ENCODE measurements at places on chromosomes 7 and 10.

DNA sequence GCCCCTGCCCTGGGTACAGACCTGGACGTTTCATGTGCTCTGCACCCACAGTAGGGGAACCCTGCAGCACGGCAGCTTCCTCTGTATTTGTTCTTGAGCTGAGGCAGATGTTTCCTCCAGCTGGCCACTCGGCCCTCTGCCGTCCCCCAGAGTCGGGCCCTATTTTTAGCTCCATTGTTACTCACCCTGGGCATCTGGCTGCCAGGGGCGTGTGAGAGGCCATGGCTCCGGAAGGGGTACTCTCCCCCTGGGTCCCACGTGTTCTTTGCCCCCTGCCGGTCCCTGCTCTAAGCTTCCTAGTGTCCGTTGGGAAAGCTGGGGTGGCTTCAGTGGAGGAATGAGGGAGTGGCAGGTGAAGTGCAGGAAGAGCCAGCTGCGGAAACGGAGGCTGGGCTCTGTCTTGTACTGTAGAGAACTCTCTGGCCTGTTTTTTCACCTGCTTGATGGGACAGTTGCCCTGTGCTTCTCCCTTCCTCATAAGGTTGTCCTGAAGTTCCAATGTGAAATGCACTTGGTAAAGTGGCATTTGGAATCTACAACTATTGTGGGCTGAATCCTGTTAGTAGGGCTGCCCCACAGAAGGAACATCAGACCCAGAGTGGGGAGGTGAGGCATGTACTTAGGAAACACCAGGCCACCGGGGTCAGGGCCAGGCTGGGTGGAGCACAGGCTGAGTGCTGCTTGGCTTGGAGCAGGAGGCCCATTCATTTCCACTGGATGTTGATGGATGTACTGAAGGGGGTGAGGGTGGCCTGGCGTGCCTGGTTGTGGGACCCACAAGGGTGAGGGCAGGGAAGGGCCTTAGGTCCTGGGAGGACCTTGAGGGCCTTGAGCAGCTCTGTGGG lies 30.6 kb downstream of the PALD1 start:
- peak; percentile 47 for DNase-seq

DNA sequence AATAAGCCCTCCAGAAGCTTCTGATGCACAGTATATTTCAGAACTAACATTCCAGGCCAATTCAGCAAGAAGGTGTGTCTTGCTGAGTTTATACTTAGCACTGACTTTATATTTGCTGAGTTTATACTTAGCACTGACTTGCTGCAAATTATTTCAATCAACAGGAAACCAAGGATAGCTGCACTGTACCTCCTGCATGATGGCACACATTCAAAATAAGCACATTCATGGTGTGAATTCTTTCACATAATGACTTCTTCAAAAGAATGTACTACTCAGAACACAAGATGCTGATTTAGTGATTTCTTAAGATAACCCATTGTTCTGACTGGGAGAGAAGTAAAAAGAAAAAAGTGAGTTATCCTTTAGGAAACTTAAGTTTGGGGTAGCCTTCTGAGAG lies 52.0 kb downstream of the JAZF1 start:
- no peak for DNase-seq

DNA sequence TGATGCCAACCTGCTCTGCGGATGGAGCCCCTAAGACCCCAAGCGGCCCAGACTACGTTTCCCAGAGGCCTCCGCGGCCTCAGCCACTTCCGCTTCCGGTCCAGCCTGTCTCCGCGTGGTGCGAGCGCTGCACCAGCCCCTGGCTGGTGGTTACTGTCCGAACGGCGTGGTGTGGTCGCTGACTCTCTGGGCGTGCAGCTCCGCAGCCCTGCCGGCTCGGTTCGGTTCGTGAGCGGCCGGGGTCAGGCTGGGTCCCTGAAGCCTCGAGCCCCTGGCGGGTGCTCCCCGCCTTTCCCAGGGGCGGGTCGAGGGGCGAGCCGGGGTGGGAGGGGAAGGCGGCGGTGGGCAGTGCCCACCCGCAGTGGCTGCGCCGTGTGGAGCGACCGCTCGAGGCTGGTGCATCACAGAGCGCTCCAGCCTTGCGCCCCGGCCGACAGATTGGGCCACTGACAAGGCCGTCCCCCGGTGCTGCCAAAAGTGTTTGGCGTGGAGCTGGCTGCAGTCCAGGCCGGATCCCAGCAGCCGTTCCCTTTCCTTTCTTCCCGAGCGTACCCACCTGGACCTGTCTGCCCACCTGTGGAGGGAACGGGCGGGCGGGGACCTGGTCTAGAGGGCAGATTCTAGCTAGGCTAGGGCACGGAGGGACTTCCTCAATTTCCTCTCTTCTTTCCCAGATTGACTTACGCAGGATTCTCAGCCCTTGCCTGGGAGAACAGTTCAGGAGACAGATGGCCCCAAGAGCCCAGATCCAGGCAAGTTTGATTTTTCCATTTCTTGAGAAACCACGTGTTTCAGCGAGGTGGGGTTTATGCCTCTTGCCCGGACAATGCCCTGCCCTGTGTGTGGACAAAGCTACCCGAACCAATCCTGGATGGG lies at the start of gene ZNF485:
Gene ZNF485, plus strand, starts transcription at position 116 of the 876 bp plus-strand sequence. Its CDS starts 613 bp downstream, at position 729.
- DNase-seq, result peak; percentile 73

DNA sequence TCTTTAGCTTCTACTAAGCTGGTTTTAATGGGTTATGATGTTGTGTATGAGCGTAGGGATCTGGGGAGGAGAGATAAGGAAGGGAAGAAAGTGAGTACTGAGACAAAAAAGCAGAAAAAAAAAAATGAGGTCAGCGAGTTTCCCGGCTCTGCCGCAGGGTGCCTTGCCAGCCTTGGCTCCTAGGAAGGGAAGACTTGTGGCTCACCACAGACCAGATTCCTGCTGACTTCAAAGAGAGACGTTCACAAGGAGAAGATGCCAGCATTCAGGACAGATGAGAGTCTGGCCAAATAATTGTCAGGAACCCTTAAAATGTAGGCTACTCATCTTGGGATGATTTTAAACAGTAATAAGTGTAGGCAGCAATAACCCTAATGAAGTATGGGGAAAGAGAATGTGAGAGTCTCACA lies 11.4 kb upstream of the FAS start:
- DNase-seq, result no peak

DNA sequence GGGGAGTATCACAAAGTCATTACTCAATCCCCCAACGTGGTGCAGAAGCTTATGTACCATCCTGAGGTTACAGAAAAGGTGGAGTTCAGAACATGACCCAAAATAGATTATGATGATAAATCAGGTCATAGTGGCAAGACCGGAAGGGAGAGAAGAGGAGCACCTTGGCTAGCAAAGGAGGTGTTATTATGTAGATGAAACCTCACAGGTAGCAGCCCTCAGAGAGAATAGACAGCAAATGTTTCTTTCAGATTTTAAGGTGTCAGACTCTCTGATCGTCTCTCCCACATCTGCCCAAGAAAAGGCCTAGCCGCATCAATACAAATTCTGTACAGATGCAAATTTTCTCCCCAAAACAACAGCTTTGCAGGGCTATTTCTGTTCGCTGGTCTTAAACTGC lies 88.3 kb upstream of the SEMA3D start:
- no peak for DNase-seq

- DNase-seq, result peak; percentile 45
These were observed 17.6 kb downstream of the TCAF1 start for GRCh38 chr7:143884241-143884968.

- DNase-seq, result peak; percentile 24
These were observed 46.9 kb upstream of the SEPTIN7 start for GRCh38 chr7:35753761-35754603.

DNA sequence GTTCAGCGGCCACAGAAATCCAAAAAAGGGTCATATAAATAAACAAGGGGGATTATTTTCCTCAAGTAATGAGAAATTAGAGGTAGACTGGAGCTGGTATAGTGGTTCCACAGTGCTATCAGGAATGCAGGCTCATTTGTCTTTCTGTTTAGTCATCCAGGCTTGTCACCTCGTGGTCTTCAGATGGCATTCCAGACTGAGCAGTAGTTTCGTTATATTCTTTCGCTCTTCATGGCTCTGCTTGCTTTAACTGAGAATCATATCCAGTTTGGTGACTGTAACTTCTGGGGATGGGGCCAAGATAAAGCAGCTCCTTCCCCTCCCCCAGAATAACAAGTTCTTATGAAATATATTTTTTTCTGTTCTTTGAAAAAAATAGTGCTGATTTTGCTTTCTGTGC lies 9.5 kb downstream of the ANKIB1 start:
- DNase-seq, result no peak

GRCh38 chr7:158827411-158828132 lies 1.7 kb downstream of the ESYT2 start:
- DNase-seq, result no peak

DNA sequence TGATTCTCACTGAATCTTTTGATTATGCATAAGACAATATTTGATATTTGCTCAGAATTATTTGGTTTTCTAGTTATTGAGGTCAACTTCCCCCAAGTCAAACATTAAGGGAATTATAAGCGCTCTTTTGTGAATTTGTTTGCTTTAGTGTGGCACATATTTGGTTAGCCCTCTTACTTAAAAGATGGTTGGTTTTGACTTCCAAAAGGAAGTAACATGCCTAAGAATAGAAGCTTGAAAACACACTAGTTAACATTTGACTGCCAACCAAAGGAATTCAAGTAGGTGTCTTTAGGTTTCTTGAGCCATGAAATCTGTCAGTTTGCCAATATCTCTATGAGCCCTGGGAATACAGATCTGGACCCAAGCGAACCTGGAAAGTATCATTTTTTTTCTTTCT lies 24.9 kb downstream of the STEAP4 start:
- DNase-seq, result no peak

- peak; percentile 24 for DNase-seq
These were observed 238.9 kb downstream of the CAMK1D start for GRCh38 chr10:12588091-12588860.

DNA sequence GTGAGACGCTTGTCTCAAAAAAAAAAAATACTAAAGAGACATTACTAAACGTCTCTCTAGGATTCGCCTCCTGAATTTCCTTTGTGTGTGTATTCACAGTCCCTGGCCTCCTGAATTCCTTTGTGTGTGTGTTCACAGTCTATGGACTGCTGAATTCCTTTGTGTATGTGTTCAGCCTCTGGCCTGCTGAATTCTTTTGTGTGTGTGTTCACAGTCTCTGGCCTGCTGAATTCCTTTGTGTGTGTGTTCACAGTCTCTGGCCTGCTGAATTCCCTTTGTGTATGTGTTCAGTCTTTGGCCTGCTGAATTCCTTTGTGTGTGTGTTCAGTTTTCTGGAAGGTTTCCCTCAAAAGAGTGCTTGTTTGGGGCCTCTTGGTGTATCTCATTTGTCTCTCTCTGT lies 8.2 kb downstream of the BMS1 start:
- DNase-seq, result no peak

GRCh38 chr7:130374507-130374906 lies 5.8 kb upstream of the CPA1 start:
- no peak for DNase-seq

DNA sequence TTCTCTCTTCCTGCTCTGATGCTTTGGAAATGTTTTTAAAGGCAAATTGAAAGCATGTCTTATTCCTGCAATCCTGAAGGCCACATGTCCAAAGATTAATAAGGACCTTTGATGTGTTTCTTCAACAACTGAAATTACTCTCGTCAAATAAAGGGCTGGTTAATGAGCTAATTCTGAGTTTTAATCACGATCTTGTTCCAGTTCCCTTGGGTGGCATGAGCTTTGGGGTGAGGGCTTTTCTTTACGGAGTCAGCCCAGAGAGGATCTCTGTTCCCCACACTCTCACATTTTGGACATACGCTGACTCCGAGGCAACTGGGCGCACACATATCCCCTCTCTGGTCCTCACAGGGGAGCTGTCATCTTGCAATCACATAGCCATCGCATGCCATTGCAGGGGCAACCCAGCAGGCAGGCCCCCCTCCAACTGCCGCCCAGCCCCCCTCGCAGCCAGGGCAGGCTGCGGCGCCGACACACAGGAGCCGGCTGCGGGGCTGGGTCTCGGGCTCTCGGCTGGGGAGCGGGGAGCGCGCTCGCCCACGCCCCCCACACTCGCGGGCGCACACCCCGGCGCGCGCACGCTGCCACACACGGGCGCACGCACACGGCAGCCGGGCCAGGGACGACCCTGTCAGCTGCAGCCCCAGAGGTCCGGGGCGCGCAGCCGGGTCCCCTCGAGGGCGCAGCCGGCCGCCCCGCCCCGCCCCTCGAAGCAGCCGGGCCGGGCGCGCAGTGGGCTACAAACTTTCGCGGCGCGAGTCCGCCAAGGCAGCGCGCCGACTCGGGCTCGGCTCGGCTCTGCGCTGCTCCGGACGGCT lies at the start of gene GDF10:
Gene GDF10, plus strand, starts transcription at position 587 of the 818 bp plus-strand sequence. CDS start 455 bp downstream, outside the sequence.
- no peak for DNase-seq

- no peak for DNase-seq
These were observed 39.5 kb downstream of the ADK start for GRCh38 chr10:74190494-74190893.

- DNase-seq, result no peak
These were observed 265.9 kb upstream of the YAE1 start for GRCh38 chr7:39300276-39300675.

- DNase-seq, result no peak
These were observed 416.2 kb upstream of the NFE2L3 start for GRCh38 chr7:25735674-25736242.

- DNase-seq, result no peak
These were observed 46.3 kb upstream of the NANOS1 start for GRCh38 chr10:118983263-118983662.

GRCh38 chr7:2597273-2597640 lies 34.5 kb upstream of the TTYH3 start:
- DNase-seq, result no peak

GRCh38 chr10:5629303-5630111 lies 36.9 kb downstream of the ASB13 start:
- peak; percentile 26 for DNase-seq

DNA sequence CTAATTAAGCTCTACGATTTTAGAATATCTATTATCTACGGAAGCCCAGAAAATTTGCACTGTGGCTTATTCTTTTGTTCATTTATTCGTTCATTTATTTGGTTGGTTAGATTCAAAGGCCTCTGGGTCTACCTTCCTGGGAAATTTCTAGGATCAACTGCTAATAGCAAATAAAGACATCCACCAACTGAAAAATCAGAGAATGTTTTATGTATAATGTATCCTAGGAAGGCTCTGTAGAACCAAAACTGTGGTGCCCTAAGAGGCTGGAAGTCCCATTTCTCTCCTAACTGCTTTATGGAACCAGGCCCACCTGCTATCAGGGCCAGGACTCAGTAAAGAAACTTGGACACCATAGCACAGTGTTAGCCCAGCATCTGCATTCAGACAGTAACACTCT lies 923.4 kb upstream of the AUTS2 start:
- DNase-seq, result no peak

GRCh38 chr7:142872106-142872675 lies 13.4 kb downstream of the TRPV6 start:
- DNase-seq, result no peak

DNA sequence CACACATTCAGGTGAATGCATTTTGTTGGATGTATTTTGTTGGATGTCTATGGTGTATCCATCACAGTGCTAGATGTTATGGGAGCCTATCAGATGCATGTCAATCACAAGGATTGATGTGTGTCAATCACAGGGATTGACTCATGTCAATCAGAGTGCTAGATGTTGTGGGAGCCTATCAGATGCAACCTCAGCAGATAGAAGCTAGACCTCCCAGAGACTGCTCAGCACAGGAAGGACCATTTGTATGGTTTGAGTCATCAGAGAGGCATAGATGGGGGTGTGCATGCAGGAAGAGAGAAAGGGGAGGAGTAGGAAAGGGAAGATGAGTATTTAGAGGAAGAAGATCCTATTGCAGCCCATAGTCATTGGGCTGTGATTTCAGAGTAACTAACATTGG lies 48.3 kb upstream of the PITRM1 start:
- no peak for DNase-seq

Data from spinal cord (tissue), 10 donors.